Activated CD4-positive, alpha-beta T cell treated with anti-CD3 and anti-CD28 coated beads, Interleukin-2, amount 50 U/mL, for 24 hours (primary cell): ENCODE measurements at places on chromosomes 7 and 10.

DNA sequence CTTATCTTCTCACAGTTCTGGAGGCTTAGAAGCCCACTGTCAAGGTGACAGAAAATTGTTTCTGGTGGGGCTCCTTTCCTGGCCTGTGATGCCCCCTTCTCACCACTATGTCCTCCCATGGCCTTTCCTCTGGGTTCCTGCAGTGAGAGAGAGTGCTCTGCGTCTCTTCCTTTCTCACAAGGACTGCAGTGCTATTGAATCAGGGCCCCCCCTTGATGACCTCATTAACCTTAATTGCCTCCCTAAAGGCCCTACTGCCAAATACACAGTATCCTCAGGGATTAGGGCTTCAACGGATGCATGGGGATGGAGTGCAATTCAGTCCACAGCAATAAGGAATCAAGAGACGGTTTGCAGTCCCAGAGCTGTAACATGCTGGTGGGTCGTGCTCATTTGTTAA lies 82.0 kb upstream of the GRB10 start:
- no peak for DNase-seq

DNA sequence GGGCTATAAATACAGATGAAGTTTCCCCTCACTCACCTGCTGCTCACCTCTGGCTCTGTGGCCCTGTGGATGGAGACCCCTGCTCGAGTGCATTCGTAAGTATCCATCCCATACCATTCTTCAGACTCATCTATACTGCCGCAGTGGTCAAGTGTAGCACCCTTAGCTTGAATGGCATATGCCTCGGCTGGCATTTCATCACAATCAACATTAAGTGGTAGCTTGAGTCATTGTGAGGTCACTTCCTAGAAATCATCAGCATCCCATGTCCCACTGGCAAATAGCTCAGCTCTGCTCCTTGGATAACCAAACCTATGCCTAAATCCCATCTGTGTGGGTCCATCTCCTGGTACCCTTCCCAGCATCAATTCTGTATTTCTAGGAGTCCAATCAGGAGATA lies 38.2 kb downstream of the MDH2 start:
- no peak for DNase-seq

- no peak for DNase-seq
These were observed 44.7 kb upstream of the AQP1 start for GRCh38 chr7:30866939-30867338.

- no peak for DNase-seq
These were observed 93.6 kb downstream of the GPR37 start for GRCh38 chr7:124672011-124672410.

- DNase-seq: no peak
These were observed 1.3 kb upstream of the PLAU start for GRCh38 chr10:73909540-73910115.

GRCh38 chr10:90675621-90676020 lies 182.2 kb downstream of the HTR7 start:
- DNase-seq: no peak

GRCh38 chr10:3785851-3786271 lies 852 bp upstream of the KLF6 start:
- peak; percentile 42 for DNase-seq

DNA sequence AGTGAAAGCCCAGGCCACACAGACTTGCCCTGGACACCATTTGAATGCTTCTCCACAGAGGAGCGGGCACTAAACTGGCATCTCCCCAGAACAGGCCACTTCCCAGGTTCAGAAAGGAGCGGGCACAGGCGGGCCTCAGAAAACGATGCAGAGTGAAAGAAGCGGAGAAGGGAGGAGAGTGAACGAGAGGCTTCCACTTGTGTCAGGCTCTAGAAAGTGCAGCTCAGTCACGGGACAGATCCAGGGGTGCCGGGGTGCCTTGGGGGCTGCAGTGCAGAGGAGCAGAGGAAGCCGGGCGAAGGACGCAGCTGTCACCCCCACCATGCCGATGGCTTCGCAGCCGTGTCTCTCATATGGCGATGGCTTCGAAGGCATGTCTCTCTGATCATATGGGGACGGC lies 26.1 kb upstream of the PRKAR1B start:
- no peak for DNase-seq

DNA sequence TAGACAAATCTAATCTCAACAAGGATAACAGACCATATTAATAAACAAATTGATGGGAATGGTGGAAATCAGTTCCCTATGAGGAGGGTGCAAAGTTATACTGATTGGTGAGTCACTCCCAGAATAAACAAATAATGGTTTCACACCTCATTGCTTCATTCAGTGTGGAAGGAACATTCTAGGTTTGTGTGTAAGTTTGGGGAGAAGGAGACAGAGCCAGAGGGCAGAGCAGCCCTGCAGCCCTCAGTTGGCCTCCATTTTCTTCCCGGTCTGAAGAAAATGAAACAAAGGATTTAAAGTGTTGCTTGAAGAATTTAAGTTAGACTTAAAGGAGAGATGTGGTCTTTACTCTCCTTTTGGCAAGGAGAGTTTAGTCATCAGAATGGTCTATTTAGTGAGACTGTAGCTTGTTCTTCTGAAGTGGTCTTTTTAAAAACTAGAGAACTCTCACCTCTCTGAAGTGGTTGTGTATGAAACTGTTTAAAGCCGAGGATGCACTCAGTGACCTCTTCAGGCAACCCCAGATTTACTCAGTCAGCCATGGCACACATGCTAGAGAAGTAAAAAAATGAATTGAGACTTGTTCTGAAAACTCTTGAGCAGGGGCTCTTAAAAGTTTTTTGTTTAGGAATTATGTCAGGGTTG lies 27.2 kb downstream of the IKZF1 start:
- DNase-seq: no peak

- no peak for DNase-seq
These were observed 5.2 kb upstream of the HOXA2 start for GRCh38 chr7:27107391-27108381.

GRCh38 chr7:135712796-135713195 lies 15.2 kb downstream of the SLC13A4 start:
- no peak for DNase-seq

DNA sequence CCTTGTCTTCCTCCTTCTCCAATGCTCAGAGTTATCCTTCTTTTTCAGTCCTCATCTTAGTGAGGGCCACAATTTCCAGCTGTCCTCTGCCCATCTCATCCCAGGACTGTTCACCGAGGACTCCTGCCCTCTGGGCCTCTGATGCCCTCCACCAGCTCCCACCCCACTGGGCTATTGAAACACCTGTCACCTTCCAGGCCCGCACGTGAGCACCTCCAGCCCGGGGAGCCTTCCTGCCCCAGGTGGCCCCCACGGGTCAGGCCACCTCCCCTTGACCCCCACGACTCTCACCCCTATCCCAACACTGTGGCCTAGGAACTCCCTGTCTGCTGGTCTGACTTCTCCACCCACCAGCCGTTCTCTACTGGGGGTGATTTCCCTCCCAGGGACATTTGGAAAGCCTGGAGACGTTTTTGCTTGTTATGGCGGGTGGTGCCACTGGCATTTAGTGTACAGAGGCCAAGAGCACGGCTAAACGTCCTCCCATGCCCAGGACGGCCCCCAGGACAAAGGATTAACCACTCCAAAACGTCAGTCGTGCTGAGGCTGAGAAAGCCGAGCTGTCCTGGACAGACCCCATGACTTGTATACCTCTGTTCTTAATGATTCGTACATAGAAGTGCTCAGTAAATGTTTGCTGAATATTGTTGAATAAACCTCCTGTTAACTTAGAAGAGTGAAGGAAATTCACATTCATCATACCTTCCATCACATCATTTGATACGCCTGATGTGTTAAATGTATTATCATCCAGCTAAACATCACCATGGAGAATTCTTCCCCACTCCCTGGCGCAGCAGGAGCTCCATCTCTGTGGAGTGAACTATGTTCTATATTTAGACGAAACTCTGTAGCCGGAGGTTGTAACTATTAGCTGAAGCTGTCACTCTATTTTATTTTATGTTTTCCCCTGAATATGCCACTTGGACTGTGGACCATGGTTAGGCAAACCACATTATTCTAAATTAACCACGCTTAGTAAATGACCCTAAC lies 270.1 kb upstream of the SHH start:
- DNase-seq: no peak

- DNase-seq: no peak
These were observed 123.6 kb downstream of the TCF7L2 start for GRCh38 chr10:113073549-113074189.

GRCh38 chr7:92963566-92963965 lies 127.2 kb upstream of the CDK6 start:
- no peak for DNase-seq

GRCh38 chr7:107697321-107698049 lies 36.9 kb downstream of the SLC26A4 start:
- no peak for DNase-seq

GRCh38 chr7:127850195-127850594 lies 181.0 kb downstream of the LRRC4 start:
- DNase-seq: peak; percentile 23

GRCh38 chr10:130301021-130301892 lies 165.1 kb downstream of the GLRX3 start:
- DNase-seq: peak; percentile 38

- DNase-seq: no peak
These were observed 58.1 kb downstream of the NRP1 start for GRCh38 chr10:33276282-33276923.

DNA sequence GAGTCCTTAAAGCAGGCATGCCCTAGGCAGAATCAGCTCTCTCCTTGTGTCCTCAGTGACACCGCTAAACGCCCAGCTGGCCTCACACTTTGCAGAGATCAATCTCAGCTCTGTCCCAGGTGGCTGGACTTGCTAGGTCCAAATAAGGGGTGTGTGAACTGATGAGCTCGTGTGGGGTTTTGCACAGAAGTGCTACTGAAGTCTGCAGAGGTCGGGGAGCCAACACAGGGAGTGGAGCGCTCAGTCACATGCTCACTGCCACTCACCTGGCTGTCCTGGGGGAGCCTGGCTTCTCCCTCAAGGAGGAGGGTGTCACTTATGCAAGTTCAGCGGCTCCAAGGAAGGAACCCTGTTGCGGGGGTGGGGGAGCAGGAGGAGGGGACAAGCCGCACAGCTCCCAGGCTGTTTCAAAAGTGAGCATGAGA lies 2.0 kb downstream of the ELN start:
- DNase-seq: no peak

- DNase-seq: no peak
These were observed 402.0 kb downstream of the RPS24 start for GRCh38 chr10:78435484-78436221.

DNA sequence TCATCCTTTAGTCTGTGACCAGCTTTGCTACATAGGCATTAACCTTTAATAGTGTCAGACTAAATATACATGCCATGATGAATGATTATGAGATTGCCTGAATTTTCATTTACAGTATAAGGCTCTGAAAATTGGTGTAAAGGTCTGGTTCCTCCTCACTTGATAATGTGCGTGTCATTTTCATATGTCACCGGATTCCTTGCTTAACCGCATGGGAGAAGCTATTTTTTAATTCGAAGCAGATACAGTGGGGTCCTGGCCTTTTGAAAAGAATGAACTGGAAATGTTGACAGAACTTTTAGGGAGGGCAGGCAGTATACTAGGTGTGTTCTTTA lies 192.4 kb upstream of the SH2B2 start:
- DNase-seq: no peak

DNA sequence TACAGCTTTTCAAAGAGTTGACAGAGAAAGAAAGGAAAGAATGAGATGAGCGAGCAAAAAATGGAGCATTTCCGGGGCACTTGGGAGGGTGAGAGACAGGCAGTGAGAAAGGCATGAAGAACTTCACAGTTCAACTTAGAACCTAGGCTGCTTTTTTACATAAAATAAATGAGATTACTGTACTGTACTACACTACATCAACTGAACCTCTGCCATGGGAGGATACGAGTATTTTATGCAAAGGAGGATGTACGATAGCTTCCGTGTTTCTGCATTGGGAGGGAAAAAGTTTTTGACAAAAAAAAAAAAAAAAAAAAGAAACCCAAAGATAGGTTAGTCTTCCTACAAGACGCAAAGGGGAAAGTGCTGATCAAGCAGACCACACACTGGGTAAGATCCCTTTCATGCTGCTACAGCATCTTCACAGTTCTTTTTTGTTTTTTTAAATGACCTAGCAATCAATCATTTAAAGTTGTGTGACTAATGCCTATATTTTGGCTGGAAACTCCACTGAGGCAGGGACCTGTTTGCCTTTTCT lies 88.0 kb downstream of the RAPGEF5 start:
- no peak for DNase-seq

DNA sequence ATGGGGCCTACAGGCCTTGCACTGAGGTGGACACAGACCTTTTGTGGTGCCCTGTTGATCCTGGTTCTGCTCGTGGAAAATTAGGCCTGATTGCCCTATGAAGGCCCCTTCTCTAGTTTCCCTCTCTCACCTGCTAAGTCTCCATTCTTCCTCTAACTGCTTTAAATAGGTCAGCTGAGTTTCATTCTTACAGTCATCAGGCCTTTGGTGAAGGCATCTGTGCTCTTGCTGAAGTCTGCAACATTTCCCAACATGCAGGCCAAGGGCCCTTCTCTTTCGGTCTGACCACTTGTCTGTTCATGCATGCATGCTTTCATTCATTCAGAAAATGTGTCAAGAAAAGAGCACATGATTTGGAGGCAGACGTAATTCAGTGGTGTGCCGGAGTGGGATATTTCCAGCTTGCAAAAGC lies 244.0 kb downstream of the BUB3 start:
- no peak for DNase-seq

DNA sequence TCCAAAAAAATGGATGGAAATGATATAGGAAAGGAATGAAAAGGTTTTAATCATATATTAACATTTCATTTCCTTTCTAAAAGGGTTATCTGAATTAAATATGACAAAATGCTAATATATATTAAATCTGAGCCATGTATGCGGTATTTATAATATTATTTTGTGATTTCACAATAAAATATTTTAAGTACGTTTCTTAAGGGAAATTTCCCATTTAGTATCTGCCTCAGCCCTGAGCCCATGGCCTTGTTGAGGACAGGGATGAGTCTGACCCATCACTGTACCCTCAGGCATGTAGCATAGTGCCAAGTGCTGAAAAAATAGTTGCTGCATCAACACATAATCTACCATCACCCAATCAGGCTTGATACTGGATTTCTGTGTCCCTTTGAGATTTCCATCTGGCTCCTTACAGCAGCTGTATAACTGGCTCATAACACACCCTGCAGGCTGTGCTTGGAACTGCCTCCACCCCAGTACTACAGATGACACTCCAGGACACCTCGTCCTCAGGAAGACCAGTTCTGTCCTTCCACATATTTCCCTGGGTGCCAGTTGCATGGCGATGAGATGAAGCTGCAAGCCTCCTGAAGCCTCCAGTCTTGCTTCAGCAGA lies 59.4 kb upstream of the ASAH2 start:
- no peak for DNase-seq

GRCh38 chr7:139543801-139544603 lies 20.5 kb downstream of the CLEC2L start:
- DNase-seq: no peak

DNA sequence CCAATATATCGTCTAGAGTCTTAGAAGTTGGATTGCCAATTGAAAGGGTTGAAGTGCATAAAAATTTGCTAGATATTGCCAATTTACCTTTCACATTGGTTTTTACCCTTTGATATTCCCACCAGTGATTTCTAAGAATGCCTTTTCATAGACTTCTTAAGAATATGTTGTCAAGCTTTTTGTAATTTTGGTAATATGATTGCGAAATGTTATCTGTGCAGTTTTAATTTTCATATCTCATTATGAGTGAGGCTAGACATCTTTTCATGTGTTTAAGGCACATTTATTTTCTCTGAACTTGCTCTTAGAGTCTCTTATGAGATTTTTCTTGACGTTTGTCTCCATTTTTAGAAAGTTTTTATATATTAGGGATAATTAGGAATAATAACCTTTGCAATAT lies 567.2 kb downstream of the CCSER2 start:
- no peak for DNase-seq
